Muscle of leg (tissue), 16 donors: ENCODE measurements at places on chromosomes 5 and 9. TPM values are rescaled to one million over a fixed set of nuclear protein-coding genes. Genes with fewer than 3 reads are reported as not detected.
A peak's percentile ranks its signal among the peaks of the same experiment; 100 is the strongest.

DNA sequence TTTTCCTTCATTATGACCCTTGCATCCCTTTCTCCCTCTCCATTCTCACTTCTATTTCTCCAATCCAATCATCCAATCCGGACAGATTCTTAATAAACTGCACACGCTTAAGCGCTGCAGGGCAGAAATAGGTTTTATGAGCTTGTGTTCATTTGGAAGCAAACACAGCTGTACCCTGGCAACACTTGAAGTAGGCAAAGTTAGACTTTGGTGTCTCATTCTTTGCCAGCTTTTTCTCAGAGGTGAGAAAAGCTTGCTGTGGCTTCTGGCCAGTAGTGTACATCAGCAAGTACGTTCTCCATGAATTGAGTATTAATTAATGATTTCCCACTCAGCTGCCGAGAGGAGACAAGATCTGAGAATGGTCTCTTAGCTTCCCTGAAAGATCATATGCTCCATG is 88.5 kb downstream of the FBXO4 start:
- DNase-seq = no peak
- no peaks in the 10 kb centered on the region for H3K4me1 ChIP-seq
- no peak overlapping the region for H3K4me3 ChIP-seq
- H3K27me3 ChIP-seq = no peaks in the 10 kb centered on the region
- H3K36me3 ChIP-seq = no peaks in the 10 kb centered on the region

DNA sequence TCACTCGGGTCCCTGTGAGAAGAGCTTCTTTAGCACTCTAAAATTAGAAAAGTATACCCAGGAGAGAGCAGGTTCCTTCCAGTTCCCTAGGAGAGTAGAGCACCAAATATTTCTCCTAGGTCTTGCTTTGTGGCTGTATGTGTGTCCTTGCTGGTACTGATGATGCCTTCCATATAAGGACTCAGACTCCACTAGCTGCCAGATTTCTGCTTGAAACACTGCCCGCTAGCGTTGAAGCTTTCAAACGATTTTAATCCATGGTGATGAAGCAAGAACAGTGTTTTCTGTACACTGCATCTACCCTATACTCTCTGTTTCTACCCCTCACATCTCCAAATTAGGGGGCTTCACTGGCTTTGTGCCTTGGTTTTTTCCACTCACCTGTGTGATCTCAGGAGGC is 2.4 kb upstream of the SMC2 start:
- no peaks in the 10 kb centered on the region for H3K36me3 ChIP-seq
- DNase-seq = peak; percentile 27
- H3K27ac ChIP-seq = peak overlapping the region; percentile 49
- H3K4me1 ChIP-seq = peaks cover 10% of the 10 kb centered on the region

Gene SLC45A2
- 0.09 TPM for total RNA-seq

DNA sequence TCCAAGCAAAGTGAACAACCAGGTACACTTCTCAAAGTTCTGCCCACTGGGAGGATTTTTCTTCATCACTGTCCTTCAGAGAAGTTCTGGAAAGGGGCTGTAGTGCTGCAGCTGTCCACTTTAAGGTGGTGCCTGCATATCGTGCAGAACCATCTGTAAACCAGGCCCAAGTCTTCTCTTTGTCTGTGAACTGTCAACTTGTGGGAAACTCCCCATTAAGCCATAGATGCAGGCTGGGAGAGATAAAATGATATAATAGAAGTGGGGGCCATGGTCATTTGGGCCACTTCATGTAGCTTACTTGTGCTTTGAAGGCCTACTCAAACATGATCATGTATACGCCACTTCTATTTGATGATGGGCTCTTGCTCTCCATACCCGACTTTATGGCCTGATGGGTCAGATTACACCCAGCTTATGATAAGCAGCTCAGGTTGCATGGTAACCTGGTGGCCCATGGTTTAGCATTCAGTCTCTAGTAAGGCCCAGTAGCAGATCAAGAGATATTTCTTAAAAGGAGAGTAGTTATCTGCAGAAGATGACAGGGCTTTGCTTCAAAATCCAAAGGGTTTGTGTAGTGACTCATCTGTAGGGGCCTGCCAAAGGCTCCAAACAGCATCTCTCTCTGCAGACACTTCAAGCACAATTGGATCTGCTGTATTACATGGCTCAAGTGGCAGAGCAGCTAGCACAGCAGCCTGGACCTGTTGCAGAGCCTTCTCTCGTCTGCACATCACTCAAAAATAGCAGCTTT is 15.7 kb upstream of the BTF3 start:
- peaks cover 8% of the 10 kb centered on the region for H3K27me3 ChIP-seq
- H3K4me3 ChIP-seq = no peak overlapping the region
- H3K36me3 ChIP-seq = no peaks in the 10 kb centered on the region
- no peaks in the 10 kb centered on the region for H3K4me1 ChIP-seq
- no peak for DNase-seq

- no peaks in the 10 kb centered on the region for H3K27me3 ChIP-seq
- no peak for DNase-seq
- no peak overlapping the region for H3K4me3 ChIP-seq
- no peak overlapping the region for H3K27ac ChIP-seq
Observed at GRCh38 chr9:4017749-4018491, 281.9 kb downstream of the GLIS3 start.

DNA sequence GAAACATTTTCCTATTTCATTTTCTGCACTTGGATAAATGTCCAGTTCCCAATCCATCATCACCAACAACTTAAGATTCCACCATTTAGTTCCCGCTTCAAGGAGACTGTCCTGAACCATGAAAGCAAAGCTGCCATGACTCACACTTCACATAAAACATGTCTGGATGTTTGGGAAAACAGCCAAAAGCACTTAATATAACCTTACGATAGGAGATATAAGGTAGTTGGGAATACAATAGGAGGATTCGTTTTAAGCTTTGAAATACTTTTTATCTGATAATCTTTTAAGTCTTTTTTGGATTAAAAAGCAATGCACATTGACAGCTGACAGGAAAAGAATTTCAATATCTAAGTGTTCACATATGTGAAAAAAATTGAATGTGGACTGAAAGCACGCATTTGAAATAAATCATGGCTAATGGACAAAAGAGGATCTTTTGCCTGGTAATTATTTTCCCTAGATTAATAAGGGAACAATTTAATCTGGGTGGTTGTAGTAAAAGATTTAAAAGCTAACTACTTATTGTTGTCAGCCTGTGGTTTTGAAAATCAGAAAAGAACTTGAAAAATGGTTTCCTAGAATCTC is 17.3 kb upstream of the TGFBI start:
- no peak overlapping the region for H3K27ac ChIP-seq
- peaks cover 17% of the 10 kb centered on the region for H3K4me1 ChIP-seq
- peak; percentile 69 for DNase-seq
- H3K27me3 ChIP-seq = no peaks in the 10 kb centered on the region

DNA sequence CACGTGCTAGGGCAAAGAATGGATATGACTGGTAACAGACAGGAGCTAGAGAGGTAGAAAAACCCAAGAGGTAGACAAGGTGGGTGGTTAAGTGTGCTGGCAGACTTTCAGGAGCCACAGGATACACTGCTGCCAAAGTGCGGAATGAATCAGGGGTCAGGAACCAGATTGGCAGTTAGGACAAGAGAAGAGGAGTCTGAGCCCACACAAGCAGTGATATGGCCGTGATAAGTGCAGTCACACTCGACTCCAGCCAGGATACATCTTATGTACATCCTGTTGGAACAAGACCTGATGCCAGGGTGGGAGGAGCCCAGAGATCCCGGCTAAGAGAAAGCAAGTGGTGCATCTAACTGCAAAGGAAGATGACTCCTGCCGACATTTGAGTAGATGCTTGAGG is 10.0 kb downstream of the SLIT3 start:
- no peak overlapping the region for H3K4me3 ChIP-seq

Gene INSL4
- not detected for total RNA-seq
